ENCODE measurements at places on chromosomes 7 and 10. TPM values are rescaled to one million over a fixed set of nuclear protein-coding genes. Genes with fewer than 3 reads are reported as not detected.

GRCh38 chr10:121490871-121491519 is 107.2 kb downstream of the FGFR2 start:
- no peak overlapping the region for H3K4me3 ChIP-seq
- H3K4me1 ChIP-seq = peaks cover 7% of the 10 kb centered on the region
- peaks cover 16% of the 10 kb centered on the region for H3K36me3 ChIP-seq
- H3K27ac ChIP-seq = no peak overlapping the region
- H3K27me3 ChIP-seq = no peaks in the 10 kb centered on the region

DNA sequence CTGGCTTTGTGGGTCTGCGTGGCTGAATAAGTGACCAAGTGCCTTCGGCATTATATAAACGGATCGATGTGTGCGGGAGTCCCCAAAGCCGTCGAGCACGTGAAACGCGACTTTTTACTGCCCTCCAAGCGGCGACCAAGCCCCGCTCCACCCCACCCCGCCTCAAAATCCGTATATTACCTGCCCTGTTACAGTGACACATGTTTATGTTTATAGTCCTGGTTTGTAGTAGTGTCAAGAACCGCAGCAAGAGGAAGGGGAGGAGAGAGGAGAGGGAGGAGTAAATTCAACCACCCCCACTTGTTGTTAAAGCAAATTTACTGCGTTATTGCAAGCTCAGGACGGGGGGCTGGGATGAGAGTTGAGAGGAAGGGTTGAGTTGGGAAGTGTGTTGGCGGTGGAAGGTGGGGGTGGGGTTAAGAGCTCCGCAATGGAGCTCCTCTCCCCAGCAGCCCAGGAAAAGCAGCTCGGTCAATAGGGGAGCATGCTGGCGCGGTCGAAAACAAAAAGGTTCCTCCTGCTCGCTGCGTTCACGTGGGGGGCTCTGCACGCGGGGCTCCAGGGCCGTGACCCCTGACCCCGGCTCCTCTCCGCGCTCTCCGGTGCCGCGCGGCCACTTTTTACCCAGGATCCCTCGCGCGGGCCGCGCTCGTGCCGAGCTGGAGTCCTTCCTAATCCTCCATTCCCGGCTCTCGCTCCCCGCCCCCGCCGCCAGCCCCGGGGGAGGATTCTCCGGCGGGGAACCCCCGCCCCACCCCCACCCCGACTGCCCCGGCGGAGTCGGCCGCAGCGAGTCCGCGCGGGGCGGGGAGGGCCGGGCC is at the start of gene SKIDA1:
SKIDA1 (minus strand) TSS at position 316 of the 821 bp plus-strand sequence. CDS start 7,860 bp downstream, outside the sequence.
- H3K27me3 ChIP-seq = no peaks in the 10 kb centered on the region
- H3K4me3 ChIP-seq = peak within 1 kb of the TSS; percentile 58
- H3K36me3 ChIP-seq = no peaks in the 10 kb centered on the region
- peak; percentile 74 for DNase-seq

DNA sequence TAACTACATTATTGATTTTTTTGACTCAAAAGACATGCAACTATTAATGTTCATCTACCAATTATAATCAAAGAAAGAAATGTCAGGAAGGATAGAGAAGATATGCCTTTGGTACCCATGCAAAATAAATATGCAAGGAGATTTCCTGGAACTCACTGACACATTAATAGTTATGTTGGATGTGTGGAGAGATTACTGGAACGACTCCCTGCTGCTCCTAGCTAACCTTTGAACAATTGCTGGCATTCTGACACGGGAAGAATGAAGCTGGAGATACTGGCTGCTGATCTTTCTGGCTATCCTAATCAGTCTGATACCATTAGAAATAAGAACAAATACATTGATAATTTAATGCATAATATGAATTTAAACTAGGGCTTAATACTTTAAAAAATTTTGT is 507.9 kb upstream of the NRG3 start:
- H3K4me1 ChIP-seq = no peaks in the 10 kb centered on the region
- no peak overlapping the region for H3K4me3 ChIP-seq
- H3K27me3 ChIP-seq = no peaks in the 10 kb centered on the region
- no peaks in the 10 kb centered on the region for H3K36me3 ChIP-seq
- H3K27ac ChIP-seq = no peak overlapping the region

Gene FAM13C
- polyA plus RNA-seq = 0.08 TPM

- H3K4me1 ChIP-seq = no peaks in the 10 kb centered on the region
- no peak overlapping the region for H3K27ac ChIP-seq
- no peaks in the 10 kb centered on the region for H3K36me3 ChIP-seq
- no peak for DNase-seq
These were observed 78.5 kb downstream of the CDK14 start for GRCh38 chr7:90674625-90675024.

Gene RHOBTB1
- polyA plus RNA-seq = 5.5 TPM

GRCh38 chr10:30877111-30877510 is 154.6 kb downstream of the ZNF438 start:
- H3K4me1 ChIP-seq = no peaks in the 10 kb centered on the region
- H3K27ac ChIP-seq = no peak overlapping the region

DNA sequence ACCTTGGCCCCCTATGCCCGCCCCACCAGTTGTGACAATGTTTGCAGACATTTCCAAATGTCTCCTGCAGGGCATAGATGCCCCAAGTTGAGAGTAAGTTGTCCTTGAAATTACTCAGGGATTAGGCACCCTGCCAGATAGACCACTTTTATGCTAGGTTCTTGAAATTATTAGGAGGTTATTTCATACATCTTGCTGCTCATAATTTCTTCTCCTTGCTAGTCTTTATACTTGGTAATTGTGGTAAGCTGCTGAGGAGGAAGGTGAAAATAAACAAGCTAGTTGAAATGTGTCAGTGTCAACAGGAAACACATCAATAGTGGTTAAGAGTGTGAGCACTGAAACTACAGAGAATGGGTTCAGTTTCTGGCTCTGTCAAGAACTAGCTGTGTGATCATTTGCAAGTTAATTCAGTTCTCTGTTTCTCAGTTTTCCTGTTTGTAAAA is 63.7 kb upstream of the AOAH start:
- no peak overlapping the region for H3K27ac ChIP-seq
- peaks cover 29% of the 10 kb centered on the region for H3K4me1 ChIP-seq
- no peak for DNase-seq
- no peaks in the 10 kb centered on the region for H3K27me3 ChIP-seq
- H3K4me3 ChIP-seq = no peak overlapping the region

GRCh38 chr7:91596287-91596686 is 284.2 kb downstream of the MTERF1 start:
- no peaks in the 10 kb centered on the region for H3K27me3 ChIP-seq
- no peak overlapping the region for H3K27ac ChIP-seq
- no peaks in the 10 kb centered on the region for H3K36me3 ChIP-seq
- H3K4me3 ChIP-seq = no peak overlapping the region

- H3K4me3 ChIP-seq = no peak overlapping the region
- no peaks in the 10 kb centered on the region for H3K4me1 ChIP-seq
- H3K27me3 ChIP-seq = no peaks in the 10 kb centered on the region
- H3K27ac ChIP-seq = no peak overlapping the region
These were observed 550.6 kb downstream of the GLRX3 start for GRCh38 chr10:130686689-130687300.

DNA sequence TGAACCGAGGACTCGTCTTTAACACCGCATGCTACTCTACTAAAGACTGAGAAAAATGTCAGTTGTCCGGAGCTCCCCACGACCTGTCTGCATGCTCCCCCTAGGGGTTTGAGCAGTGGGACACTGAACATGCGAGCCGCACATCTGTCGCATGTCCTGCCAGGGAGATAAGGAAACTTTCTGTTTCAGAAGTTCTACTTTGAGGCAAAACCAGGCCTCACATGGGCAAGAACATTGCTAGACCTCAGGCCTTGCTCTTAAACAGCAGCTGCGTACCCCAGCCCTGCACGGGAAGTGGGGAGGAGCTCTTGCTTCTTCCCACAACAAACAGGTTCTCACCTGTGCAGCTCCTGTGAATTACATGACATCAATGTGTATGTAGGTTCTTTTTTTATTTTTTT is 30.3 kb upstream of the HERPUD2 start:
- H3K4me3 ChIP-seq = no peak overlapping the region
- no peaks in the 10 kb centered on the region for H3K4me1 ChIP-seq
- H3K27ac ChIP-seq = no peak overlapping the region
- no peak for DNase-seq

Gene FANK1
- polyA plus RNA-seq = 7.3 TPM

DNA sequence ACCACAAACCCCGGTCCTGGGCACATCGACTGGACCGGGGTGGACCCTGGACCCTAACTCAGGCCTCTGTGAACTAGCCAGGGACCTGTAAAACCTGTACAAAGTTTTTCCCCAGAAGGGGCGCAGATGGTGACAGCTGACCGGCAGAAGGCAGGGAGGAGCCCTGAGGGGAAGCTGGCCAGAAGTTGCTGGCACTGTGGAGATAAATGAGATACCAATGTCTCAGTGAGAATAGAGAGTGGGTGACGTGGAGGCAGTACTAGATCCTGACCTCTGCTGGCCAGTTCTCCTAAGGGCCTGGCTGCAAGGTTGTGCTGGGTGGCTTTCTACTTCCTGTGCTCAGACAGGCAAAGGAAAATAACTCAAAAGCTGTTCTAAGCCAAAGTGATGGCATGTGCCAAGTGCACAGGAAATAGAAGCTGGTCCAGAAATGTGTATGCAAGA is 10.6 kb upstream of the TSPAN14 start:
- no peak overlapping the region for H3K4me3 ChIP-seq
- no peaks in the 10 kb centered on the region for H3K36me3 ChIP-seq
- H3K27me3 ChIP-seq = no peaks in the 10 kb centered on the region
- no peak for DNase-seq
- H3K4me1 ChIP-seq = peaks cover 11% of the 10 kb centered on the region

- H3K4me1 ChIP-seq = no peaks in the 10 kb centered on the region
These were observed 34.2 kb downstream of the ITGB1 start for GRCh38 chr10:32923849-32924248.

DNA sequence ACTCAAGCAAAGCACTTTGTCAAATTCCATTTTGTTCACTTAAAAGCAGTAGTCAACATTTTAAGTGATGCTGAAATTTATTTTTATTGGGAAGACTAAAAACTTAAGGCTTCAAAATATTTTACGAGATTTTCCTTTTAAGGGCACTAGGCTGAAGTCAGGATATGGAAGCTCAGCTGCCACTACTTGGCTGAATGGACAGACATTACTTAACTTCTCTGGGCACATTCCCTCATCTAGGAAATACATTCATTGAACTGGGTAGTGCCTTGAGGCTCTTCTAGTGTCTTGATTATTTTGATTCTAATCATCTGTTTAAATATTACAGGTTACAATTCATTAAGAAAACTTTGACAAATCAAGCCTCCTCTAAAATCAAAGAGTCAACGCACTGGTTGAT is 11.1 kb downstream of the MEOX2 start:
- H3K36me3 ChIP-seq = no peaks in the 10 kb centered on the region
- no peak overlapping the region for H3K4me3 ChIP-seq
- no peaks in the 10 kb centered on the region for H3K4me1 ChIP-seq
- DNase-seq = no peak
- H3K27me3 ChIP-seq = no peaks in the 10 kb centered on the region
- H3K27ac ChIP-seq = no peak overlapping the region

Gene ELAPOR2
- 3.3 TPM for polyA plus RNA-seq

Gene PCDH15
- not detected for polyA plus RNA-seq

- H3K27ac ChIP-seq = no peak overlapping the region
- no peaks in the 10 kb centered on the region for H3K36me3 ChIP-seq
- no peak overlapping the region for H3K4me3 ChIP-seq
- H3K27me3 ChIP-seq = no peaks in the 10 kb centered on the region
These were observed 20.8 kb upstream of the GGCT start for GRCh38 chr7:30525429-30525828.

DNA sequence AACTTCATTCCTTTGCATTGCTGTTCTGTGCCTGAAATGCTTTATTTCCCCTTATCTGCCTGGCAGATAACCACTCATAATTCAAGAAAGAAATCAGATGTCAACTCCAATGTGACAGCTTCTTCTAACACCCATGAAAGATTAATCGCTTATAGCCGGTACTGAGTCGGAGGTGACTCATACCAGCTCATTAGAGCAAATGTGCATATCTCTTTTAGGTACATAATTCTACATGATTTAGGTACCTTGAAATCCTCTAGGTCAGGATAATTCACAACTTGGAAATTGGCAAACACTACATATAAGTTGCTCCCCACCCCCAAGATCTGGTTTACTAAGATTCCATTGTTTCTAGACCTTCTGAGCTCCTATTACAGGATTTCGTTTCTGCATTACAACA is 554.4 kb upstream of the SORCS1 start:
- no peak overlapping the region for H3K4me3 ChIP-seq
- DNase-seq = no peak
- H3K27ac ChIP-seq = no peak overlapping the region
- no peaks in the 10 kb centered on the region for H3K4me1 ChIP-seq
- no peaks in the 10 kb centered on the region for H3K27me3 ChIP-seq
- H3K36me3 ChIP-seq = no peaks in the 10 kb centered on the region

DNA sequence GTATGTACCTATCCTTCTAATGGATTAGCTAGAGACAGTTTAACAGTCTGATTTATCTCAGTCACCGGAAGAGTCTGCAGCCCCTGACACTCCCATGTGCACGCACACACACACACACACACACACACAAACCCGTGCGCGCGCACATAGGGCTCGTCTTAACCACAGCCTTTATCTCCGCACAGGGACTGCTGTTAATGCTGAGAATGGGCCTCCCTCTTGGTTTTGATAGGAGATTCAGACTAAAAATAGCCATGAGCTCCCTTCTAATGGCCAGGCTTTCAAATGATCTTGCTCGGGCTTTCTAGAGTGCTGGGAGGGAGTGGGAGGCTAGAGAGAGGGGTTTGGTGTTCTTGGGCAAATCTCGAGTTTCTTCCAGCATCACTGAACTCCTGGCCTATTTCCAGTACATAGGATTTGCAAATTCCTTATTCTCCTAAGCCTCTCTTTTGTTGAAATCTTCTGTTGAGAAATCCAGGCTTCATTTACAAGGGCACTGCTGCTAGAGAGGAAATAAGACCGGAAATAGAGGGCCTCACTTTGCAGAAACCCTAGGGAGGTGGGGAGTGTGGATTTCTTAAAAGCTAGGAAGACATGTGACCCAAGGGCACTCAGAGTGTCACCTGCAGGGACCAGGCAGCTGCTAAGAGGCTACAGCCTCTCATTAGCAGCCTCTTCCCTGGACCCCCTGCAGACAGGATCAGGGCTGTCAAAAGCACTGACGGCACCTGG is 2.4 kb downstream of the TMEM72 start:
- H3K4me3 ChIP-seq = no peak overlapping the region
- no peaks in the 10 kb centered on the region for H3K27me3 ChIP-seq
- H3K36me3 ChIP-seq = no peaks in the 10 kb centered on the region
- DNase-seq = no peak
- H3K27ac ChIP-seq = no peak overlapping the region

Gene MRPS24
- polyA plus RNA-seq = 104 TPM

DNA sequence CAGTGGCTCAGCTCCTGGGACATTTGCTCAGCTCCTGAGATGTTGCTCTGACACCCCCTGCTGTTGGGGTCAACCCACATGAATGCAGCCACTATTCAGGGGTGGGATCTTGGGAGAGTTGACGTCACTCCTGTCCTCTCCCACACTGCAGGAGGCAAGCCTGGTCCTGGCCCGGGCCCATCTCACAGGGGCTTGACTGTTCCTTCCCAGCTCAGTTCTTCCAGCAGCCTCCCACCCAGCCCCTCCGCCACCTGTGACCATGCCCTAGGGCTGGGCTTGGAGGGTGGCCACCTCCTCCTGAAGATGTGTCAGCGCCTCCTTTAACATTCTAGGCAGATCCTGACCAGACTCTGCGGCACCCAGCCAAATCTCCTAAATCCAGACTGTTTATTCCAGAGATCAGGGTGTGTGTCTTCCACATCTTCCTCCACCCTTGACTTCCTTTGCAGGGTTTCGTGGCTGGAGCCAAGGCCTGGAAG is 19.1 kb upstream of the OPALIN start:
- no peak overlapping the region for H3K27ac ChIP-seq
- peaks cover 7% of the 10 kb centered on the region for H3K4me1 ChIP-seq
- H3K4me3 ChIP-seq = no peak overlapping the region
- no peaks in the 10 kb centered on the region for H3K36me3 ChIP-seq
- DNase-seq = no peak

Data from keratinocyte (primary cell).